ENCODE measurements at places on chromosomes 7 and 10.

DNA sequence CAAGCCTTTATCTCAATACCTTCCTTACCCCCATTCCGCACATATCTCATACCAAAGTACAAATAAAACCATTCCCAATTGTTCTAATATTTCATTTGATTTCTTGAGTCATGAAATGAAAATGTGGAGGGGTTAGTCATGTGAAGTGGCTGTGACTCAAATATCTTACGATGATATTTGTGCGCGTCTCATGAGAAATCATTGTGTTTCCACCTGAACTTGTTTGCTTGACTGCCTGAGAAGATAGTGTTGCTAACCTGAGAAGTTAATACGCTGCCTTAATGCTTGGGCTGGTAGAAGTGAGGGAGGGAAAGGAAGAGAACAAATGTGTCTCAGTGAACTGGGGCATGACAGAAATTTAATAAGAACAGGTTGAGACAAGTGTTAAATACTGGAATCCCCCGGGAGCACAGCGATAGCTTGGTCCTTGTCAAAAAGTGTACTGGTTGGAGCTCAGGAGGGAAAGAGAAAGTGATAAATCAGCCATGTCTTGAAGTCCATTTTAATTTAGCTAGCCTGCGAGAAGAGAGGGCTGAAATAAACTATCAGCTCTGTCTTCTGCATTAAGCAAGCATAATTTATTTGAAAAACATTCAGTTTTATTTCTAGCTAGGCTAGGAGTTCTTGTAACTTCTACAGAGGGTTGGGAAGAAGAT lies 7.2 kb upstream of the EPHA1 start:
- DNase-seq: no peak

GRCh38 chr7:2651847-2652735 lies 20.3 kb downstream of the TTYH3 start:
- no peak for DNase-seq

DNA sequence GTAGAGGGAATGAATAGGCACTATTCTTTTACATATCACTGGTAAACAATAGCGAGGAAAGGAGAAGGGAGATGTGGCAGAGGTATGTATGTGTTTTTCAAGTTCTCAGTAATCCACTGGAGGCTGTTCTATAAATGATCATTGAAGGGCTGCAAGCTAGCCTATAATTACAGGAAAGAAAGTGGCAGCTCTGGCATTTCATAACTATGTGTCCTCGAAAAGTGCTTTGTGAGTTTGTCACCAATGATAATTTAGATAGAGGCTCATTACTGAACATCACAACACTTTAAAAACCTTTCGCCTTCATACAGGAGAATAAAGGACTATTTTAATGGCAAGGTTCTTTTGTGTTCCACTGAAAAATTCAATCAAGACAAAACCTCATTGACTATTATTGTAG lies 235.1 kb downstream of the FOXP2 start:
- DNase-seq: no peak

DNA sequence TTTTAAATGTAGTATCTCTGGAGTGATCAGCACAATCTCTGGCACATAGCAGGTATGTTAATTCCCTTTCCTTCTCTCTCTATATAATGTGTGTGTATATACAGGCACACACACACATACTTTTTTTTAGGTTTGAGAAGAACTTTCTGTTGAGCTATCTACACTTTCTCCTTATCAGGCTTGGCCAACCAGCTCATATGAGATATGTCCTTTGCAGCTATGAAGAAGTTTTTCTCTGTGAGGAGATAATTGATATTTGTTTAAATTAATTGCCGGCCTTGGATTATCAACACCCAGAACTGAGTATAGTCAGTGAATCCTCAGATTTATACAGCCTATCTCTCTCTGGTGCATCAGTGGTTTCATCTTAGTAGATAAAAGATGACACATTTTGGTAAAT lies 2.3 kb upstream of the MCU start:
- DNase-seq: no peak

DNA sequence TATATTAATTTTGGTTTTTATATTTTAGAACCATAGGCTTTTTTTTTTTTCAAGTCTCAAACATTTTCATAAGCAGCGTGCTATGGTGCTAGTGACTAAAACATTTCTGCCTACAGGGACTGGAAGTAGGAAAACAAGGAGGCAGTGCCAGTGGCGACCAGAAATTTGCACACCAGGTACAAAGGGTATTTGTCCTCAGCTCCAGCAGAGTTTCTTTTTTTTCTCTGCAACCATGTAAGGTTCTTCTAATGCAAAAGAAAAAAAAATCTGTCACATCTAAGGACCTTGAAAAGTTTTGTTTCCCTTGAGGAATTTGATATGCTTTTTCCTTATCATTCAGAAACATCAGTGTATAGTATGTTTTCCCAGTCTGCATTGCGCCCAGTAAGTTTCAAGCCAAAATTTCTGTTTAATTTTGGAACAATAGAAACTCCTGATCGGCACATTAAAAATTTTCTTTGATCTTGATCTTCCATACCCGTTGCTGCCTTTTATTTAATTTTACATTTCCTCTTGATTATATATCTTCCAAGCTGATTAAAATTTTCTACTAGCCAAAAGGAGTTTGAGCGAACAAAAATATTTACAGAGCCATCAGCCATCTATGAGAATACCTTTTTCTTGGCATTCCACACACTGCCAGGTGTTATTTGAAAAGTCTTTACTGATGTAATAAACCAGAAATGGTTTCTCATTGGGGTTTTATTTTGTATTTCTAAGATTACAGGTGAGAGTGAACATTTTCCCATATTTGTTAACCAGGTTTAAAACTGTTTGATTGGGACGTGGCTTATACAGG lies 956 bp upstream of the KLHDC10 start:
- DNase-seq: no peak

GRCh38 chr7:156063241-156063810 lies 251.1 kb upstream of the SHH start:
- DNase-seq: no peak

GRCh38 chr10:72186258-72186981 lies 29.4 kb upstream of the ANAPC16 start:
- DNase-seq: peak; percentile 25

DNA sequence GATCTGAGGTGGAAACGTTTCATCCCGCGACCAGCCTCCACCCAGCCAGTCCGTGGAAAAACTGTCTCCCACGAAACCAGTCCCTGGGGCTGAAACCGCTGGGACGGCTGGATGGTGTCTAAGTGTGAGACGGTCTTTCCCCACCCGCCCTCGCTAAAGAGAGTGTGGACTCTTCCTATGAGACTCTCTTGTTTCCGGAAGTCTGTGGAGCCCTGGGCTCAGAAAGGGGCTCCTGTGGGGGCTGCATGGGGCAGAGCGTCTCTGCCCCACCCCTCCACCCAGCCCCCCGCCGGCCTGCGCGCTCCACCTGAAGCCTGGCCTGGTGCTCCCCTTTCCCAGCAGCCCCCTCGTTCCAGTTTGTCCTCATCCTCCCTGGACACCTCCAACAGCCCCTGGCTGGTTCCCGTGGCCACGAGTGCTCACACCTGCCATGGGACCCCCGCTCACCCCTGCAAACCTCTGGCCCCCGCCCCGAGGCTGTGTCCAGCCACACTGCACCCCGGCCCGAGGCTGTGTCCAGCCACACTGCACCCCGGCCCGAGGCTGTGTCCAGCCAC lies 28.7 kb downstream of the CFAP46 start:
- DNase-seq: no peak

DNA sequence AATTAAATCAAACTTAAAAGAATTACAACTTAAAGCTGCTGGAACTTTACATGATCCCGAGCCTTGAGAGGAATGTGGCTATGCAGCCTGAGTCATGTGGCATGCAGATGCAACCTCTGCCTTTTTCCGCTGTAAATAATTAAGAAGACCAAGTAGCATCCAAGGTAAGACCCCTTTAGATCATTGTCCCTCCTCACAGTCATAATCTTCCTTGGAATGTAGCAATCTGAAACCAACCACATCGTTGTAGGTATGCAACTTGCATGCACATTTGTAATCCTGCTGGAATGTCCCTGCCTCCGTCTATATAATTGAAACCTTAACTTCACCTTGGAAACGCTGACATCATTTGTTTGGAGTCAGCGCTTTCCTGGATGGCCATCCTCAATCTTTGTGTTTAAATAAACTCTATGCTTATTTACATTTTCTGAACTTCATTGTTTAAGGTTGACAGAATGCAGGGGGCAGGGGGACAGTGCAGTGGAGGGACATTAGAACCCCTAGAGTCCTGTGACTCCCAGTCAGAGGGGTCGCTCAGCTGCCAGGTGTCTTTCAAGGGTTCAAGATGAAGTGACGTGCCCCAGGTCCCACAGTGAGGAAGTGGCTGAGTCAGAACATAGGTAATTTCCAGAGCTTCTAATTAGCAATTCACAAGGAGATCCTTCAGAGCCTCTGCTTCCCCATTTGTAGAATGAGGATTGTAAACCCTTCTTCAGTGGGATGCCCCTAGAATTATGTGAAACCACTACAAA lies 110.7 kb downstream of the RALA start:
- no peak for DNase-seq

GRCh38 chr10:18793951-18794350 lies 134.7 kb downstream of the ARL5B start:
- no peak for DNase-seq

GRCh38 chr10:77949167-77949566 lies 22.6 kb upstream of the DLG5 start:
- DNase-seq: no peak

DNA sequence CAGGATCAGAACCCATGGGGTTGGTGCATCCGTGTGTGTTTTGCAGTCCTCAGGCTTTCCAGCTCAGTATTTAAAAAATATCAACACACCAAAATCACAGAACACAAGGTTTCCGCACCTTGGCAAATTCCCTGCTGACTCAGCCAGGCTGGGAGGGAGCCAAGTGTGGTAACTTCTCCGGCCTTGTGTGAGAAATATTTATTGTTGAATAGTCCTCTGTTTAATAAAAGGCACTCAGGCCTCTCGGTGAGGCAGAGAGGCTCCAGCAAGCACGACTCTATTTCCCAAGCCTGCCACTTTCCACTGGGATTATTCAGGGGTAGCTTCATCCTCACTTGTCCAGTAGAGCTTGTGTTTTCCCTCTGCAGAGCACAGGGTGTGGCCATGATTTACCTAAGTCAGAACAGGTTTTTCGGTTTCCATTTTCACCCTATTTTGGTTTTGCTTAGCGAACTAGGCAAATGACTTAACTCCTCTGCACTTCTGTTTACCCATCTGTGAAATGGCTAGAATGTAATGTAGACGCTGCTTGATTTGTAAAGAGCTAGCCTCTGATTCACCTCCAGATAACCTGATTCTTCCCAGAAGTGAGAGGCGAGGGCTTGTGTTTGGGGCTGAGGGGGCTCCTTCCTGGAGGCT lies 13.0 kb upstream of the CHST15 start:
- DNase-seq: peak; percentile 75

DNA sequence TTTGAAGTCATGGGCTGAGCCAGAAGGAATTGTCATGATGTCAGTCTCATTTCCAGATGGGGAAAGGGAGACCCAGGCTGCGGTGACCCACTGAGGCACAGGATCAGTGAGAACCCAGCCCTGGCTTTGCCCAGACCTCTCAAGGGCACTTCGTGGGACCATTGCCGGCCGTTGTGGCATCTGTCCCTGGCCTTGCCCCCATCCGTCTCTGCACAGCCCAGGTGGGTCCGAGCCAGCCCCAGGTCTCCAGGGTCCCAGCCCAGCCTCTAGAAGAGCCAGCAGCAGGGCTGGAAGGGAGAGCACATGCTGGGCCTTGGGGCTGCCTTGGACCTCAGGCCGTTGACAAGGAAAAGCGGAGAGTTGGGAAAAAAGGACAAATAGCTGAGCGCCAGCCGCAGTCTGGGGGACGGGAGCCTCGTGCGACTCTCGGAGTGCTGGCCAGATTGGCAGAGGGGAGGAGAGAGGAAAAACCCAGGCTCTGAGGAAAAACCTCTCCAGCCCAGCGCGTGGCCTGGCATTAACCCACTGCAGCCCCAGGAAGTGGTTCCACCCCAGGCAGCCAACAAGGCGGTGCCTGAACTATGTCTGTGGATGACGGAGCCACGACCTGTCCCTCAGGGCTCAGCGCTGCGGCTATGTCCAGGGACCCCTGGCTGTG lies 30.2 kb downstream of the GRIFIN start:
- DNase-seq: no peak

DNA sequence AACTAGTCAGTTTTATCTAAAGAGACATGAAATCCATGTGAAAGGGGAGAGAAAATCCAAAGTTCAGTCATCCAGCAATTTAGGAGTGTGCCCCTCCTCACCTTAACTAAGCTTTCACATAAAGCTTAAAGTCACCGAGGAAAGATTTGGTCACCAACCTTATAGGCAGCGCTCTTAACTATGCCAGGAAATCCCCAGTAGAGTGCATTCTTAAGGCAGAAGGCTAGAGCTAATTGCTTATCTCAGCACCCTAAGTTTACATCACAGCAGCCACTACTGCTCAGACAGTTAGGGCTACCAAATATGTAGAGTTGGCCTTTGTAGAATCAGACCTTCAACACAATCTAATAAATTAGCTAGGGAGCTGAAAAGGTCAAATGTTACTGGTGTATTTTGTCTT lies 47.9 kb downstream of the MTPN start:
- no peak for DNase-seq

DNA sequence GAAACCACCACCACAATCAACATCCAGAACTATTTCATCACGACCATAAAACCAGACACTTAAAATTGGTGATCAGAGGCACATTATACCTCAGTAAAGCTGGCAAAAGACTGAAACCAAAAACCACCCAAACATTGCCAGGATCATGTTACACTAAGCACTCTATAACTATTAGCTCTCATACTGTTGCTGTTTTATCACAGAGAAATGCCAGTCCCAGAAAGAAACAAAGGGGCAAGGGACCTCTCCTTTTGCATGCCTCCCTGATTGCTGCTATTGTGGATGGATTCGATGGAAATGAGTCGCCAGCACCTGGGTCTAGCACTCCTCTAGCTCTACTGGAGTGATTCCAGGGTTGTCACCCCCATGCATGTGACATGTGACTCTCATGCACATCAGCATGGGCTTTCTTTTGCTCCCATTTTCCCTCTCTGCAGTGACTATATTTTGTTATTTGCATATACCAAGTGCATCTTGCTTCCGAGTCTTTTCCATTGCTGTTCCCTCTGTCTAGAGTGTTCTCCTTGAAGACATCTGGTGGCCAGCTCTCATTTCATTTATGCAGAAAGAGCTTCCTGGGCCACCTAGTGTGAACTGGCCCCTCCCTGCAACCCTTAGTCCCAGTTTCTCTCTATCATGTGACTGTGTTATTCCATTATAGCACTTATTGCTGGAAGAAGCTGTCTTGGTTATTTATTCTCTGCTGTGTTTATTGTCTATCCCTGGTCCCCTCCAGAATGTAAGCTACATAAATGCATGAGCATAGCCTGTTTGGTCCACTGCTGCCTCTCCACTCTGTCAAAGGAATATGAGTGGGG lies 300.6 kb downstream of the PLXNA4 start:
- no peak for DNase-seq

GRCh38 chr10:132233501-132234085 lies 46.8 kb downstream of the DPYSL4 start:
- no peak for DNase-seq

Measured in tibial nerve (tissue), 4 donors.